Fibroblast of skin of left quadriceps (primary cell): ENCODE measurements at places on chromosomes 6 and 20.

GRCh38 chr20:34578025-34578424 is 19.5 kb downstream of the MAP1LC3A start:
- DNase-seq, result no peak

- DNase-seq, result no peak
Measured at GRCh38 chr6:22294301-22294700, 2.5 kb downstream of the PRL start.

GRCh38 chr6:44047179-44047546 is 80.1 kb downstream of the MRPL14 start:
- no peak for DNase-seq

- no peak for DNase-seq
Measured at GRCh38 chr6:135054226-135054568, 425 bp downstream of the HBS1L start.

DNA sequence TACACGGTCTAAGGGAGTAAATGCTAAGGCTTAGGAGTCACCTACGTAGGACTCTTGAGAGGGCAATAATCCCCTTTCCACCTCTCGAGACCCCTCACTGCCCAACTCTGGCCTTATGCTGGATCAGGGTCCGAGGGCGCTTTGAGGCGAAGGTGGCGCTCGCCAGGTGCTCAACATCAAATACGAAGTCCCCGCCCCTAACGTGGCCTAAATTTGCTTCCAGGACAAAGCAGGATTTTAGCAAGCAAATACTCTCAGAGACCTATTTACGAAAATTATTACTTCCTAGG is 406 bp upstream of the TRIM26 start:
- no peak for DNase-seq

- no peak for DNase-seq
Measured at GRCh38 chr6:41707565-41708200, 27.7 kb downstream of the TFEB start.

- no peak for DNase-seq
Measured at GRCh38 chr20:64049060-64049877, at the start of gene SOX18. Gene SOX18 (minus strand): TSS chr20:64049639. CDS start chr20:64049516, 123 bp downstream.

DNA sequence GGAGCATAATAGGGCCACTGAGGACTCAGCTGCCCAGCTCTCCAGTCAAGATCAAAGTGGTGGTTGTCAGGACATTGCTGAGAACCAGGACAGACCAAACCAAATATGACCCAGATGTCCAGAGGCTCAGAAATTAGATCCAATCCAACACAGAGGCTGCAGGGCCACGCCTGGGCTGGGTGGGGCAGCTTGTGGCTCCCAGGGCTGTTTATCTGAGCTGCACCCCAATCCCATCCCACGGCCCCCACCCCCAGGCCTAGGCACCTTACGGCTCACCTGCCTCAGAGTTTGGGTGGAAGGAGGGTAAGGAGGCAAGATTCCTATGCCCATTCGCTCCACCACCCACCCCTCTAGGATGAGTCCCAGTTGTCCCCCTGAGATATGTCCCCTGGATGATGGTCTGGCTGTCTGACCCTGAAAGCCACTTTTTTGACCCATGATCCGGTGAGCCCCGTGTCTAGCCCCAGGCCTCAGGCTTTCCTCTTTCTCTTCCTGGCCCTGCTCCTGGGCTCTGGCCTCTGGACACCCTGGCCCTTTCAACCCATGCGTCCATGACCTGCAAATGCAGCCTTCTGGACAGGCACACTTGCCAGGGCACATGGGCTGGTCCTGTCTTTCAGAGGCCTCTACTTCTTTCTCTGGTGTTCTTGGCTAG is 40.0 kb downstream of the CPXM1 start:
- no peak for DNase-seq

- DNase-seq, result no peak
Measured at GRCh38 chr6:122853259-122853995, 64.4 kb downstream of the SMPDL3A start.

GRCh38 chr6:424741-425417 is 33.3 kb downstream of the IRF4 start:
- DNase-seq, result no peak

- DNase-seq, result no peak
Measured at GRCh38 chr6:3085074-3085473, 16.8 kb downstream of the RIPK1 start.

DNA sequence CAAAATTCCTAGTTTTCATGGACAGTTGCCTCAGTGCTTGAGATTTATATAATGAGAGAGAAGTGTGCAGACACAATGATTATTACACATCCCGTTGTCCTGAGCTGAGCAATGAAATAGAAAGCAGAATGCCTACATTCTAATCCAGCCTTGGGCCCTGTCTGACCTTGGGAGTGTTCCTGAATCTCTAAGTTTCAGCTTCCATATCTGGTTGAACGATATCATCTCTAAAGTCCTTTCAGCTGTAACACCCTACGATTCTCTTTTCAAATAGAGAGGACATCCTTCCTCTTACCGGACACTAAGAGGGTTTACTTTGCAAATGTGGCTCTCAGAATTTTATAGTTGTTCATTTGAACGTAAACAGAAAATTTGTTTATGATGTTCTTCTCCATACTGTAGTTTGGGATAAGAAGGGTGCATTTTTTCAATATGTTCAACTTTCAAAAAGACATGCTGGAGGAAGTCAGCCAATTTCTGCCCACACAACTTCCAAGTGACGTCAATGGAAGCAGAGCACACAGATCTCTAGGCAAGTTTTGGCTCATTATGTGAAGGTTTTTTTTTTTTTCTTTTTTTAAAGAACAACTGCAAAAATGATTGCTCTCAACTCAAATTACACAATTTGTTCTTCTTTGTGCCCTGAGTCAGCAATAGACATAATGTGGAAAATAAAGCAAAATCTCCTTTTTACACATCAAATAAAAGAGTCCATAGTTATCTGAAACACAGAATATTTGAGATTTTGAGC is 50.4 kb downstream of the PDE7B start:
- DNase-seq, result peak; percentile 77

GRCh38 chr20:33827634-33828325 is 16.6 kb downstream of the CHMP4B start:
- DNase-seq, result no peak

- DNase-seq, result no peak
Measured at GRCh38 chr20:18926965-18927364, 113.4 kb downstream of the SCP2D1 start.

DNA sequence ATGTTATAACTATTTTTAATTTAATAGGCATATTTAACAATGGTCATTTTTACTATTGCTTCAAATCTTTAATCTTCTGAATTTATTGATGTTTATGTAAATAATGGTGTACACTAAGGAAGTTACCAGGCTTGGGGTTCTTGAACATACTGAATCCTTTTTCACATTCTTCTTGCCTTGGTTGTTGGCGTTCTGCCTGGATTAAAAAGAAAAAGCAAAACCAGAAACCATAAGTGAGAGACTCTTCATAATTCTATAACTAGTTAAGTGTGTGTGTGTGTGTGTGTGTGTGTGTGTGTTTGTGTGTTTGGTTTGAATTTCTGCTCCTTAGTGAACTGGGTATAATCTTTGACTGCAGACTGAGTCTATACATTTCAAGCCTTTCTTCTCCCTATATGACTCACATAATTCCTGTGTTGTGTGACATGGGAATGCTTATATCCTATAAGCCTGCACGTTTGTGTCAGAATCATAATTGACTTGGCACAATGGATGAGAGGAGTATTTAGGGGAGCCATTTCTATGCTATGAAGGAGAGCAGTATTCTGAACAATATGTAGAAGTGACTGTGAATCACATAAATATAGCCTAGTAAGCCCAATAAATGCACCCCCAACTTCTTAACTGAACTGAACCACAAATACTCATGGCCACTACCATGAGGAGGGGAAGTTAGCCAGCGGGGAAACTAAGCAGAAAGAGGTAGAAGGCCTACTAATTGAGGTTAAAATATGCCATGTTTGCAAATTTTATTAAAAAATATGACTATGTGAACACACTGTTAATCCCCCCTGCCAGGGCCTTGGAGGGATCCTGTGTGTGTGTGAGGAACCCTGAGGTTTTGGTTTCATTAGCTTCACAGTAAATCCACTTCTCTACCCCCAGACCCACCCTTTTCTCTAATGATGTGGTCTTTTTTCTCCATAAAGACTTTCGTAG is 425.5 kb downstream of the BCKDHB start:
- DNase-seq, result peak; percentile 52

GRCh38 chr20:49986049-49986448 is 3.3 kb downstream of the SNAI1 start:
- no peak for DNase-seq
